ENCODE measurements at places on chromosomes 4 and X. TPM values are rescaled to one million over a fixed set of nuclear protein-coding genes. Genes with fewer than 3 reads are reported as not detected.

The FAM53A gene
- 7.4 TPM for total RNA-seq

The CXCL11 gene
- not detected for total RNA-seq

The PRKG2 gene
- 3.1 TPM for total RNA-seq

The ZCCHC18 gene
- total RNA-seq, result 6.0 TPM

- DNase-seq, result no peak
Measured at GRCh38 chr4:11548597-11549082, 119.9 kb upstream of the HS3ST1 start.

DNA sequence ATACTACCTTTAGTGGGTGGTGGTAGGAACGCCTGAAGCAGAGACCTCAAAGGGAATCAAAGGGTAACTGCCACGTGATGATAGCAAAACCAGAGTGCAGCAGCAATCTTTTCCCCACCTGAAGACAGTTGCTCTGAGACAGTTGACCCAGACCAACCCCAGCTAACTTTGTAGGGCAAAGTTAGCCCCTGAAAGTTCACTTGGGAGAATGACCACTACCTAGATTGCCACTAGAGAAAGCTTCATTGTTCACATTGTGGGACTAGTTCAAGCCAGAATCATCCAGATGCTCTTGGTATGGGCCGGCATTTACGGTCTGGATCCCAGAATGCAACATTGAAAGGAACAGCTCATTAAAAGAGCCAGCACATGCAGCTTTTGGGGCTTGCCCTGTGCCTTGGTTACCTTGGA is 4.1 kb downstream of the SEPTIN6 start:
- DNase-seq, result no peak

- DNase-seq, result no peak
Measured at GRCh38 chr4:124290678-124291077, 421.9 kb downstream of the ANKRD50 start.

DNA sequence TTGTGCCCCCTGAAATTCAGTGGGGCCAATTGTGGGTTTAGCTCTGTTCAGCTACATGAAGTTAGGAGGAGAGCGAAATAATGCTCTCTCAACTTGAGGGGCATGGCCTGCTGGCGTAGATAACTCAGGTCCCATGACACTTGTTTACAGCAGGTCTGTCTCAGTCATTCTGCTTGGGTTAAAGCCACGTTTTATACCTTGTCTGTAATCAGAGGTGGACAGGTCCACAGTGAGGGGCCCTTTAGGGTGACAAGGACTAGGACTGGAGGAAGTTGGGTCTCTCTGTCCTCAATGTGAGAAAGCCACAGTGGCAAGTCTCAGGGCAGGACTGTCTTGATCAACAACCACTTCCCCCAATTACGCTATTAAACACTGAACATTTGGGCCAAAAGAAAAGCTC is 49.0 kb downstream of the PDHA1 start:
- DNase-seq, result no peak

DNA sequence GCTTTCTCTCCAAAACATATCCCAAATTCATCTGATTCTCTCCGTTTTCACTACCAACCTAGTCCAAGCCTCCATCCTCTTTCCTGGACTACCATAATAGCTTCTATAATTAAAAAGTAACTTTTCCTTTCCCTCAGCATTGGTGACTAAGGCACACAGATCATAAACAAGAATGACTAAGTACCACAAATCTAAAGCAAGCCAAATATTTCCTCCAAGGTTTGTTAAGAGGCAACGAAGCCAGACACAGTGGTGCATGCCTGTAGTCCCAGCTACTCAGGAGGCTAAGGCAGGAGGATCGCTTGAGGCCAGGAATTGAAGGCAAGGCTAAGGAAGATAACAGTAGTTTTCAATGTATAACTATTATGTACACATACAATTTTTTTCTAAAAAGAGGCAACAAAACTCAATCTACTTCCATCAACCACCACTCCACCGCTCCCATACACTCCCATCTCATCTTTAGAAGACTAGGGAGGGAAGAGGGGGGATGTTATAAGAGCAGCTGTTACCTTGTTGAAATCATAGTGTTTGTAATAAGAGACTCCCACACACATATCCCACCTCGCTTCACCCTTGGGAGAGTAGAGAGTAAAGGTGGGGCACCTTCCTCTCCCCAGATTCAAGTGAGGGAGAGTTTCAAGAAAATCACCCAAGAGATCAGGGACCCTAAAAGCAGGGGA is 4.2 kb upstream of the JCHAIN start:
- DNase-seq, result no peak

- peak; percentile 30 for DNase-seq
Measured at GRCh38 chr4:182478475-182478874, 235.3 kb downstream of the TENM3 start.

DNA sequence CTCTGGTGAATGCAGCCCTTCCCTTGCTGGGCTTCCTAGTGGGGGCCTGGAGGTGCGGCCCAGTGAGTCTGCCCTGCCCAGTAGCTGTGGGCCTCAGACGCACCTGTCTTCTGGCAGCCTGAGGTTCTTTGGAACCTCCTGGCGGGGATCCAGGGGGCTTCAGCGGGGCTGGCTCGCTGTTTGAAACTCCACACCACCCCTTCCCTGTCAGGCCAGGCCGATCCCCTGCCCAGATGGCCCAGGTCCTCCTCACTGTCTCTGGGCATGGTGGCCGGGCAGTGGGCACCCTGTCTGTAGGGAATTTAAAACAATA is 10.7 kb upstream of the NKX1-1 start:
- peak; percentile 51 for DNase-seq

- no peak for DNase-seq
Measured at GRCh38 chr4:64756016-64756415, 346.8 kb upstream of the TECRL start.

Data from H7 (cell line).